ENCODE measurements at places on chromosomes 1 and 21.

GRCh38 chr1:83929184-83929583, 69.7 kb downstream of the TTLL7 start:
- DNase-seq = no peak

- DNase-seq = no peak
Observed at GRCh38 chr1:16063226-16063829, 10.1 kb downstream of the FAM131C start.

DNA sequence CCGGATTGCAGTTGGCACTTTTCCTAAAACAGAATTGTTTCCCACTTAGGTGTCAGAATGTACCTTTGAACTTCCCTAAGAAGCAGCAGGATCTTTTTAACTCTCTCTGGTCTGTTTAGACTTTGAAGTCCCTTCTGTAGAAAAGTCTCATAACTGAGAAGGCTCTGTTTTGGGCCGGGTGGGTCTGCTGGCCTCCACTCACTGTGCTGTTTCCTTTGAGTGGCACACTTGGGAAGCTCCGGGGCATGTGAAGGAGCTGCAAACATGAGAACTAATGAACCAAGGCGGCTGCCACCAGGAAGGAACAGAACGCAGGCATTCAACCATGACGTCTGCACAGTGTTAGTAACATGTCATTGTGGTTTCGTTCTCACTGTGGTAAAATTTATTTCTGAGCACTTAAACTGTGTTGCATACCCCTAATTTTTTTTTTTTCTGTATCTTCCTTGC, 19.5 kb upstream of the NCMAP start:
- DNase-seq = peak; percentile 73

DNA sequence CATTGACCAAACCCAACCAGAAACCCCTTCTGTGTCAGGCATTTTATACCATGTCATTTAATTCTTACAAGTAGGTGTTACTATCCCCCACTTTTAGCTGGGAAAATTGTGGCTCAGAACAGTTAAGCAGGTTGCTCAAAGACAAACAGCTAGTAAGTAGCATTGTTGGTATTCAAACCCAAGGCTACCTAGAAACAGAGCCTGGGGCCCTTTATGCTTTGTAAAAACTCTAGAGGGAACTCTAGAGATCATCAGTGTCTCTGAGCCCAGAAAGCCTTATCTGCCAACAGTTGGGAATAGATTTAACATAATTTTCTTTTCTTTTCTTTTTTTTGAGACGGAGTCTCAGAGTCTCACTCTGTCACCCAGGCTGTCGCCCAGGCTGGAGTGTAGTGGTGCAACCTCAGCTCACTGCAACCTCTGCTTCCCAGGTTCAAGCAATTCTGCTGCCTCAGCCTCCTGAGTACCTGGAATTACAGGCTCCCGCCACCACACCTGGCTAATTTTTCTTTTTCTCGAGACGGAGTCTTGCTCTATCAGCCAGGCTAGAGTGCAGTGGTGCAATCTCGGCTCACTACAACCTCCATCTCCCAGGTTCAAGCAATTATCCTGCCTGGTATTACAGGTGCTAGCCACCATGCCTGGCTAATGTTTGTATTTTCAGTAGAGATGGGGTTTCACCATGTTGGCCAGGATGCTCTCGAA, 48.5 kb upstream of the OSBPL9 start:
- DNase-seq = no peak

- no peak for DNase-seq
Observed at GRCh38 chr1:164671966-164672571, 113.1 kb downstream of the PBX1 start.

DNA sequence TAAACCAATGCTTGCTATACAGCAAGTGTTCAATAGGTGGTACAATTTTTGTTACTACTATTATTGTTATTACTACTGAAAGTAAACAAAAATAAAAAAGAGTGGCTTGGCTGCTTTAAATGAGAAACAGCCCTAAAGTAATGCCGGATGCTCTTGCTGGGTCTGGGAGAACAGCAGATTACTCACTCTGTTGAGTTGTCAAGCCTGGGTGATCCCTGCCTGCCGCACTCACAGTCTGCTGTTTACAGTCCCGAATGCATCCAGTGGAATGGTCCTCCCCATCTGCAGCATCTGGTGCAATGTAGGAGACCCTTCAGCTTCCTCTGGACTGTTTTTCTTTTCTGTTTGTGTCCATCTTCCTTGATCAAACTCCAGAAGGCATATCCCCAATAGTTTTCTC, 102.7 kb upstream of the IVNS1ABP start:
- DNase-seq = no peak

DNA sequence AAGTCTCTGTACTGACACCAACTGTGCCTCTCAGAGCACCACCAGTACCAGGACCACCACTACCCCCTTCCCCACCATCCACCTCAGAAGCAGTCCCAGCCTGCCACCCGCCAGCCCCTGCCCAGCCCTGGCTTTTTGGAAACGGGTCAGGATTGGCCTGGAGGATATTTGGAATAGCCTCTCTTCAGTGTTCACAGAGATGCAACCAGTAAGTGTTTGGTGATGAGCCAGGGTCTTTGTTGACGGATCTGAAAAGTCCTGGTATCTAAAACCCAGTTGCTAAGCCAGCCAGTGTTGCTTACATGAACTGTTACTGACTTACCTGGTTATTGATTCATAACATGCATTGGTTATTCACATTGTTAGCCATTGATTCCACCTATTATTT, 1.1 kb downstream of the C1orf56 start:
- DNase-seq = no peak

DNA sequence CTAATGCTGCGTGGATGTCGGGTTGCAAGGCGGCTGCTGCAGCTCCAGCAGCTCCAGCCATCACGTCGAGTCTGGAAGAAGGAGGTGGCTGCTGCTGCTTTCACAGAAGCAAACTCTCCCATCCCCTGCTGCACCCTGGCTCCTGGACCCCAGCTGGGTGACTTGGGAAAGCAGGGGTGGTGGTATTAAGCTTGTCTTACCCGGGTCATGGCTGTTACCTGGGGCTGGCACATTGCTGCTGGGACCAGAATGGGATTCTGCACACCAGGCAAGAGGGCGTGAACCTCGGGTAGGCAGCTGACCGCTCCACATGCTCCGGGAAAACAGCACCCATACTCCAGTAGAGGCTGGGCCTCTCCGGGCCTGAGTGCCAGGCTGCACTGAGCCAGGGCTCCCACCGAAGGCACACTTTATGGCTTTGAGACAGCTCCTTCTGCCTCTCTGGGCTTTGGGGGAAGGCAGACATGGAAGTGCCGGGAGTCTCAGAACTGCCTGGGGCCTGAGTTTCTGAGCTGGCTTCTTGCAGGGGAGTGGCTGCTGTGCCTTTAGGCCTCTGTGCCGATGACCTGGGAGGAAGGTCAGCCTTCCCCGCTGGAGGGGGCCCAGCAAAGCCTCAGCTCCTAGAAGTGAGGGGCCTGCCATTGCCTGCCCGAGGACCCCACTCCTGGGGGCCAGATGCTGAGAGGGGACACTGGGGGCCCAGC, 1.2 kb downstream of the SMIM1 start:
- no peak for DNase-seq

- DNase-seq = peak; percentile 14
Observed at GRCh38 chr1:205229916-205230700, 2.4 kb downstream of the TMCC2 start.

DNA sequence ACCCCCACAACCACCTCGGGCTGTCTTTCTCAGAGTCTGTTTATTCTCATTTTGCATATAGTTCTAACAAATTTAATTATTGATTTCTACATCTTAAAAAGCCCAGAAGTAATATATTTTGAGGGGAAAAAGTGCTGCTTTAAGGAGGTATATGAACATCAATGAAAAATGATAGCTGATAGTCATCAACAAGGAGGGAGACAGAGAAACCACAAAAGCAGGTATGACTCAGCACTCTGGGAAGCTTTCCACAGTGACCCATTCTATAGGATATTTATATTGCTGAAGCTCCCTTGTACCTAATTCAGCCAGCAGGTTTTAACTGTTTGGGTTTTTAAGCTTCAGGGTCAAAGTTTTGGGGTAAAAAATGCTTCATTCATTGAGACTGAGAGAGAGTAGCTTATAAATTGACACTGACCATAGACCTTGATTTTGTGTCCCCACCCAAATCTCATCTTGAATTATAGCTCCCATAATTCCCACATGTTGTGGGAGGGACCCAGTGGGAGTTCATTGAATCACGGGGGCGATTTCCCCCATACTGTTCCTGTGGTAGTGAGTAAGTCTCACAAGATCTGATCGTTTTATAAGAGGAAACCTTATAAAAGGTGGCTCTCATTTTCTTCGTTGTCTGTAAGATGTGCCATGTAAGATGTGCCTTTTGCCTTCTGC, 27.4 kb downstream of the VANGL1 start:
- DNase-seq = no peak

GRCh38 chr1:6261615-6261995, 707 bp upstream of the GPR153 start:
- DNase-seq = no peak

- no peak for DNase-seq
Observed at GRCh38 chr21:15199414-15200383, 134.9 kb upstream of the NRIP1 start.

DNA sequence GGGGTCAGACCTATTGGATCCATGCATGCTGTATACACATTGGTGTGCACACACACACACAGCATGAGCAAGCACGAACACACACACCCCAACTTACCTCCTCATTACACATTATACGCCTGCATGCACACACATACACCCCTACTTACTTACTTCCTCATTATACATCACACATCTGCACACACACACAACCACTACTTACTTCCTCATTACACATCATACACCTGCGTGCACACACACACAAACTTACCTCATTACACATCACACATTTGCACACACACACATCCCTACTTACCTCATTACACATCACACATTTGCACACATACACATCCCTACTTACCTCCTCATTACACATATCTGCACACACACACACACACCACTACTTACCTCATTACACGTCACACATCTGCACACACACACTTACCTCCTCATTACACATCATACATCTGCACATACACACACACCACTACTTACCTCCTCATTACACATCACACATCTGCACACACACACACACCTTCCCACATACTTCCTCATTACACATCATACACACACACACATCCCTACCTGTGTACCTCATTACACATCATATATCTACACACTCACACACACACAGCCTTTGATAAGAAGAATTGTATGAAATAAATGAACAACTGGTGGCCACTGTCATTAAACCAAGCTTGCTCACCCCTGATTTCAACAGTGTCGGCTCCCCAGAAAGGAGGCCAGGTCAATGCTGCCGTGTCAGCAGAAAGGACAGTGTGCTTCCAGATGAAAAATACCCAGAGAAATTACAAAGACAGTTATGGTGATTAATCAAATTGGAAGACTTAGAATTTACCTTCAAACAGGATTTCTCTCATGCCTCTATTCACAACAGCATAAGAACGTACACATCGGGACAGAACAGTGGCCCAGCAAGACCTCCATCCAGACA, 117.8 kb downstream of the SETD4 start:
- no peak for DNase-seq

- no peak for DNase-seq
Observed at GRCh38 chr1:118985640-118986554, 2.2 kb downstream of the TBX15 start.

All from activated T-cell treated with anti-CD3 and anti-CD28 coated beads, Interleukin-2, amount 50 U/mL, for 48 hours (primary cell).